ENCODE measurements at places on chromosomes 16 and 17.

GRCh38 chr16:72301523-72302236 is 129.7 kb upstream of the PMFBP1 start:
- DNase-seq: no peak

GRCh38 chr16:57379579-57379978 is 7.3 kb downstream of the CX3CL1 start:
- DNase-seq: no peak

- DNase-seq: no peak
These were observed 95.9 kb downstream of the MYH10 start for GRCh38 chr17:8534498-8535188.

DNA sequence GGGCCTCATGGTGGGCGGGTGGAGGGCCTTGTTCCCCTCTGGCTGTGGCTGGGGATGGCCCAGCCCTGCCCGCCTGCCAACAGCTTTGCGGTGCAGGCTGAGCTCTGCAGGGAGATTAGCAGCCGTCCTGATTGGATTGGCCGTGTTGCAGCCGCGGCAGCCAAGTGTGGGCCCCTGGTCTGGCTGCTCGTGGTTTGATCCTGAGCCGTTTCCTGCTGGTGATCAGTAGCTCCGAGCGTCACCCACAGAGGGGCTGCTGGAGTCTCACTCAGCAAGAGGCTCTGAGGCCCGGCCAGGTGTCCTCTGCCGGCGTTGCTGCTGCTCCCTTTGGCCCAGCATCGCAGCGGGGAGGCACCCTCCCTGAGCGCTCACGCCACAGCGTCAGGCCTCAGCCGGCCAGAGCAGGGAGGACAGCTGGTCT is 32.5 kb downstream of the BAIAP2 start:
- DNase-seq: no peak

DNA sequence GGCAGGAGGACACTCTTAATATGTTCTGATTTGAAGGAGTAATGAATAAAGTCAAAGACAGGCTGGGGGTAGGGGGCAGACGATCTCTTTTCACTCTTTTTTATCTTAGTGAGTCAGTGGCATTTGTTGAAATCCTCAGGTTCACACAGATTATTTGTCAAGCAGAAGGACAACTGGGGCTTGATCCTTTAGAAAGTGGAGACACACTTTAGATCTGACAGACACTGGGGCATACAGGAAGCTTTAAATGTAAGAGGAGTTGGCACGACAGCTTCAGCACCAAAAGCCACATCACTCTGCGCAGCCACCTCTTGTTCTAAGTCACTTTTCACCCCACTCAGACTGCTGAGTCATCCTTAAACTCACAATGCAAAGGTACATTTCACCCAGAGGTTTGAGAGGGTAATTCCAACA is 121.5 kb downstream of the STXBP4 start:
- no peak for DNase-seq

Data from MM.1S (cell line).